Stimulated activated CD8-positive, alpha-beta memory T cell treated with anti-CD3 and anti-CD28 coated beads, Interleukin-15, amount 100 ng/mL, for 4 hours (primary cell): ENCODE measurements at places on chromosomes 16 and 17.

GRCh38 chr16:75244225-75244809 lies 7.1 kb downstream of the BCAR1 start:
- no peak for DNase-seq

- DNase-seq = no peak
These were observed 131.2 kb upstream of the MPHOSPH6 start for GRCh38 chr16:82301146-82301755.

- DNase-seq = no peak
These were observed 18.0 kb downstream of the N4BP1 start for GRCh38 chr16:48591976-48592375.

GRCh38 chr17:2070241-2071023 lies 15.5 kb downstream of the HIC1 start:
- no peak for DNase-seq

DNA sequence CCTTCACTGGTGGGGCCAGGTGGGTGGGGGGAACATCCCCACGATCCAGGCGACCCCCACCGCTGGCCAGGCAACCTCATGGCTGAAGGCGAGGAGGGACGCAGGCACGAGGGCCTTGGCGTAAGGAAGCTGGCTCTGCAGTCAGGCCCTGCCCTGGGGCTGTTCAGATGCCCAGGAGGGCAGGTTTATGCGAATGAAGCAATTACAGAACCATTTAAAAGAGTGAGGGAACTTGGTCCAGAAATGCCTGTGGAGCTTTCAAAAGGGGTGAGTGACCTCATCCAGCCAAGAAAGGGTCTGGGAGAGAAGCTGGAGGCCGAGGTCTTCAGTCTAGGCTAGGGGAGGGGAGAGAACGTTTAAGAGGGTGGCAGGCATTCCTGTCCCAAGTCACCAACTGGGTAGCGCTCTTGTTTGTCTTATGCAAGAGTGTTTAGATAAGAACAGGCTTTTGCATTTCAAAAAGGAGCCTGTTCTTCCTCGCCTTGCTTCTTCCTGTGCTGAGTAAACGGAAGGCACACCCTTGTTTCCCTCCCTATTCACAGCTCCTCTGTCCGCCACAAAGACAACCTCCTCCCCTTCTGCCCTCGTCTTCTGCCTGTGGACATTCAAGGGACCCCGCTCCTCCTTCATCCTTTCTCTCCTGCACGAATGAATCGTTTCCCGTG lies 183.5 kb upstream of the SDK2 start:
- DNase-seq = no peak

DNA sequence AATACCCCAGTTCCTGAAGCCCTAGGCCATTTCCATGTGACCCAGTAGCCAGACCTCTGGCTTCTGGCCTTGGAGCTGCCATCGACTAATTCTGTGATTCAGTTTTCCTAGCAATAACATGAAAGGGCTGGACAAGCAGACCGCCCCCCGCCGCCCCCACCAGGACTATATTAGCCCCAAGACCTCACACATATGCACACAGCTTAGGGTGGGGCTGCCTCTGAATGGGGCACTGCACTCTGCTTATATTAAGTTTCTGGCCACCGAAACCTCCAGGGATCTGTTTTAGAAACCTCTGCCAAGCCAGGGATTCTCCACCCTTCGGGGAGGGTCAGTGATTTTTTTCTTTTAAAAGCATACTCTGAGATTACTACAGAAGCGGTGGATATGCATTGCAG lies 2.3 kb downstream of the RAB11FIP4 start:
- no peak for DNase-seq

DNA sequence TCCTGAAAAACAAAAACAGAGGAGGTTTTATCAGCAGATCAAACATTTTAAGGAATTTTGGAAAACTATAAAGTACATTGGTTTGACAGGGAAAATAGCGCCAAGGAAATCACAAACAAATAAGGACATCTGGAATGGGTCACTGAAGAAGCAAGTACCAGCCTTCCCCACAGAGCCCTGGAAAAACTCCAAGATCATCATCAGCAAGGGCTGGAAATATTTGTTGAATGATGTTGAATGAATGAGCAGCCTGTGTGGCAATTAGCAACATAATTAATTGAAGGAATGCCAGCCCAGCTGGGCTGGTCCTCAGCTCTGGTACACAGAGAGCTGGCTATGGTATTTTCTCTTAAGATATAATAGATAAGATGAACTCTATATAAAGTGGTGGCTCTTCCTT lies 290.4 kb downstream of the HS3ST3A1 start:
- DNase-seq = no peak

DNA sequence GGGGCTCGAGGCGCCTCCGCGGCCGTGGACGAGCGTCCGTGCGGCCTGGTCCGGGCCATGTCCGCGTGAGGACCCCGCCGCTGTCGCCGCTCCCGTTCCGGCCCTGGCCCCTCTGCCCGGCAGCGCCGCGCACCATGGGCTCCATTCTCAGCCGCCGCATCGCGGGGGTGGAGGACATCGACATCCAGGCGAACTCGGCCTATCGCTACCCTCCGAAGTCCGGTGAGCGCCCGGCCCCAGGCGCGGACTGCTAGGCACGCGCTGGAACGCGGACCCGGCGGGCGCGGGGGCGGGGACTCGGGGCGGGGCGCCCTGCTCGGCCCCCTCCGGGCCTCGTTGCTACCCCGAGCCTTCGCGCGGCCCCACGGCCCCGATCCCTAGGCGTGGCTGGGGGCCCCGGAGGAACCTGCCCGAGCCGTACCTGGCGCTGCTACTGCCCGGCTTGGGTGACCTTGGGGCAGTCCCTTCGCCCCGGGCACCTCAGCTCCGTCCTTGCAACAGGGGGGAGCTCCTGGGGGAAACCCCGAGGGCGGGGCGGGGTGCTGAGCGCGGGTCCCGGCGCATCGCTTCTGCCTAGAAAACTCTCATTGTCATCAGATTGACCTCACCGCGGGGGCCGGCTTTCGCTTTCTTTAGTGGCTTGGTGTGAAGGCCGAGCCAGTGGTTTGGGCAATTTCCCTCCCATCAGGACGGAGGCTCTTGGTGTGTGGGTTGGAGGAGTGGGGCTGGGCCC lies 367 bp downstream of the MGRN1 start:
- peak; percentile 59 for DNase-seq

DNA sequence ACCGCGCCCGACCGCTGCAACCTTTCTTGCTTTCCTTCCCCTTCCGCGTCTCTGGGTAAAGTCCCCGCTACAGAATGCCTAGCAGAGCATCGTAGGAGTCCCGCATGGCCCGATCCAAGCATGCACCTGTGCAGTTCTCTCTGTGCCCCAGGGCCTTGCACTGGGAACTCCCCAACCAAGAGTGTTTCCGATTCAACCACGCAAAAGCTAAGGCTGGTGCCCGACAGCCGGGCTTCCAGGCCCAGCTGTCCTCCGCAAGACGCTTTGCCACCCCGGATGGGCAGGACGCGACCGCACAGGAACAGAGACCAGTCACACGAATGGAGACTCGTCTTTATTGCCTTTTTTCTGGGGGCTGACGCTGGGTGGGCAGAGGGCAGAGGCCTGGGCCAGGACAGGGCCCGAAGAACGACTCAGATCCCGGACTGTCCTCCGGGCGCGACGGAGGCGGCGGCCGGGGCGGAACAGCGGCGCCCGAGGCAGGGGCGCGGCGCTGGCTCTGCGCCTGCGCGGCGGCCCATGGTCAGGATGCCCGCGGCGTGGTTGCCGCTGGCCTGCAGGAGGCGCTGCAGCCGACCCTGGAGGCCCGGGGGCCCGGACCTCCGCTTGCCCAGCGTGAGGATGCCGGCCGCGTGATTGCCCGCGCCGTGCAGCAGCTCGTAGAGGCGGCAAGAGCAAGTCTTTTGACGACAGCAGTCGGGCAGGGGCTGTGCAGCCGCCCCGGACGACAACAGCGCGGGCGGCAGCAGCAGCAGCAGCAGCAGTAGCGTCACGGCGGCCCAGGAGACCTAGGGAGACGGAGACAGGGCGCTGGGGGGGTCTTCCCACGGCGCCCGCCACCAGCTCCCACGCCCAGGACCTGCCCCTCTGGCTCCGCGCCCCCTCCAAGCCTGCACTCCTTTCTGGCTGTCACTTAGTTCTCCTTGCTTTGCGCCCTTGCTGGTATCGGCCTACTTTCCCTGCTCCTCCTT lies 1.2 kb downstream of the HCRT start:
- DNase-seq = peak; percentile 42

DNA sequence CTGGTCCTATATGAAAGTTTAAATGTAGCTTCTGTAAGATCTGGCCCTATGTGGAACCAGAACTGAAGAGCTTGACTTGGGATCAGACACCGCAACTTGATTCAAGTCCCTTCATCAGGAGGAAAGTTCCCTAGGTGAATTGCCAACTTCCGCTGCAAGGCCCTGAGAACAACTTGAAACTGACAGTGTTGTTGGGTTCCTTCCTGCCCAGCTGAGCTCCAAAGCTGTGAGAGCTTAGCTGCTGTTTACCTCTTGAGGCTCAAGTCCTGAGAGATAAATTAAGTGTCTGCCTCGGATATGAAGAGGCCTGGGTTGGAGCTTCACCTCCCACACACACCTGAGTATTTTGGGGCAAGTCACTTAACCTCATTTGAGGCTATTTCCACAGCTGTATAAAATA lies 44.7 kb downstream of the REXO5 start:
- no peak for DNase-seq

GRCh38 chr16:81657224-81657623 lies 121.9 kb upstream of the PLCG2 start:
- no peak for DNase-seq

DNA sequence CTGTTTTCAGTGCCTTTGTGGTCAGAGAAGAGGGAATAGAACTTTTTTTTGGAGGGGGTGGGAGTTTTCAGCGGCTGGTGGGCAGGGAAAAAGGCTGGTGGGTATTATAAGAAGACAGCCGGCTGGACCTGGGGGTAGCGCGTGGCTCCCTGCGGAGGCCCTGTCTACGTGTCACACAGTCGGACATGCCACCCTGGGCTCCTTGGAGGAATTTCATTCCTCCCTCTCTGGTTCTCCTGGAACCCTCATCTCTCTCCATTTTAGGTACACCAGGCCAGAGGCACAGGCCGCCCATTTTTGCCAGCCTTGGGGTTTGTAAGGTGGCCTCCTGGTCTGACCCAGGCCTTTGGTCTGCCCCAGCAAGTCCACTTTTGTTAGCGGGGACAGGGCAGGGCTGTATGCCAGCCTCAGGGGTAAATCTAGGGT lies 908 bp downstream of the FKBP10 start:
- DNase-seq = no peak

- DNase-seq = no peak
These were observed 26.8 kb upstream of the CBFA2T3 start for GRCh38 chr16:89003831-89004208.

DNA sequence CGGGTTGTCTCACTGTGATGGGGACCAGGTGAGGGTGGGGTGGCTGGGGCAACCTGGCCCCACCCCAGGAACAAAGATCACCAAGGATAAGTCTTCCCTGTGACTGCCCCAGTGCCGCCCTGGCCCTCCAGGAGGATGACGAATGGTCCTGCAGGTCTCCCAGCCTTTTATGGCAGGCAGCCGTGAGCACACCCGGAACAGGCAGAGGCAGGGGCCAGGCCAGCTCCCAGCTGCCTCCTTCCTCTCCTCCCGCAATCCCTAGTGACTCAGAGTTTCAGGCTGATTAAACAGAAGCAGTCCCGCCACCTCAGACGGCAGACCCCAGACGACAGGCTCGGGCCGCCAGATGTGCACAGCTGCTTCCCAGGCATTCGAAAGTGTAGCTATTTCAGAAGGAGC lies 13.3 kb downstream of the JUP start:
- no peak for DNase-seq

DNA sequence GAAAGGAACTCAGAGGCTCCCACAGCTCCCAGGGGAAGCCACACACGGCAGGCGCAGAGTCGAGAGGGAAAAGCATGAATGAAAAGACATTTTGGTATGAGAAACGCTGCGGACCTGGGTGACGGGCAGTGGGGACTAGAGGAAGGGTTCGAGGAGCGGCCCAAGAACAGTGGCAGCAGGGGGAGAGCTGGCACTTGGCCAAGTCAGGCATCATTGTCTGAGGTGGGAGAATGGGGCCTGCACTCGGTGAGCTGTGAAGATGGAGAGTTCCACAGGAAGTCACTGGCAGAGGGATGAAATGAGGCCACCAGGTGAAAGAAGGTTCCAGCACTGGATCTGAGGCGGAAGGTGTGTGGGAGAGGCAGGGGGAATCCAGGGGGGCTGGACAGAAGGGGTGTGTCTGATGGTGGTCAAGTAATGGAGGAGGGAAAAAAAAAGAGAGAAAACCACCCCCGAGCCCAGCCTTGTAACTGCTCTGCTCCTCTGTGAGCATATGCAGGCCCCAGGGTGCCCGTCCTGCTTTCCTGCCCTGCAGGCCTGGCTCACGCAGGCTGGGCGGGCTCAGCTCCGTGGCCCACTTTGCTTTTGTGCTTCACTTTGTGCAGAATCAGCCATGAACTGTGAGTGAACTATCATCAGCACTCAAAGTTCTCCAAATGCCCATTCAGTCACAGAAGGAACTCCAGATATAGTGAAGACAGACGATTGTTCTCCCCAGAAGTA lies 31.8 kb downstream of the TMEM204 start:
- no peak for DNase-seq

- DNase-seq = no peak
These were observed 2.1 kb upstream of the UBB start for GRCh38 chr17:16378636-16379282.

DNA sequence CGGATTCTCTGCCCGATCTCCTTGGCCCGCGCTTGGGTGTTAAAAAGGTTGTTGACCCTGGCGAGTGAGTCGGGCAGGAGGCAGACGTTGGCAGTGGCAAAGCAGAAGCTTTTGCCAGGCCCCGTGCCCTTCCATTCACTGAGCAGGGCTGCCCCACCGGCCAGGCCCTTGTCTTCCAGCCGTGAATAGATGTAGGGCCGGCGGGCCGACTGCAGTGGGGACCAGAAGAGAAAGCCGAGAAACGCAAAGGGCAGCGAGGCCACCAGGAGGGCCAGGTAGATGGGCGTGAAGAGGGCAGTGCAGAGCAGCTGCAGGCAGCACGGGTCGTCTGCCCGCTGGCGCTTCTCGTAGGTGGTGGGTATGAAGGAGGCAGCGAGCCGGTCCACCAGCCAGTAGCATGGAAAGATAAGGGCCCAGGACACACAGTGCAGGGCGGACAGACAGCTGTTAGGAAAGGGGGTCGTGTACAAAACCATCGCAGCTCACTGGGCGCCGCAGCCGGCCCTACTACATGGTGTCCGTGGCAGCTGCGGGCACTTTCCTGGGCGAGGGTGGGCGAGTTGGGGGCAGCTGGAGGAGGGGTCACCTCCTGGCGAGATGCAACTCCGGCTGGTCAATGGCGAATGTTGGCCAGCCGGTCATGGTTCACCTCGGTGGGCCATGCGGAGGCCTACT lies 61.0 kb downstream of the PRMT7 start:
- no peak for DNase-seq

GRCh38 chr16:57761301-57761700 lies 25.7 kb downstream of the KATNB1 start:
- DNase-seq = no peak

- no peak for DNase-seq
These were observed 2.6 kb downstream of the GIT1 start for GRCh38 chr17:29586676-29587469.

- DNase-seq = no peak
These were observed 45.3 kb upstream of the ZCCHC14 start for GRCh38 chr16:87538160-87538559.
